ENCODE measurements at places on chromosomes 12 and 14.

- DNase-seq = no peak
Measured at GRCh38 chr12:3757261-3757660, 4.4 kb upstream of the CRACR2A start.

GRCh38 chr12:79183003-79183402 lies 318.4 kb downstream of the SYT1 start:
- DNase-seq = no peak

GRCh38 chr14:103629503-103630121 lies 601 bp downstream of the KLC1 start:
- DNase-seq = peak; percentile 20

DNA sequence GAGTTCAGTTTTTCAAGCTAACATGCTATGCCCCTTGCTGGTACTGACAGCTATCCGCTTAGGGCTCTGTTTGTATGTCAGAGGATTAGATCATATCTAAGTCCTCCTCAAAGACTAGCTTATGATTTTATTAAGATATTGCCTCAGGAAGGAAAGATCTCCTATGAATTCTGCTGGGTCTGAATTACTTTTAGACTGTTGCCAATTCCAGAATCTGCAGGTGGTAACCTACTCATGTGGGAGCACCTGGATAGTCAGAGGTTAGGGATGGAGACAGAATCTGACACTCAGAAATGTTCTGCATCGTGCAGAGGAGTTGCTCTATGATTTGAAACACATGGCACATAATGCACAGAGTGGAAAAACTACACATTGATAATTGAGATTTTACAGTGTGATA lies 843.4 kb downstream of the SLC6A15 start:
- no peak for DNase-seq

DNA sequence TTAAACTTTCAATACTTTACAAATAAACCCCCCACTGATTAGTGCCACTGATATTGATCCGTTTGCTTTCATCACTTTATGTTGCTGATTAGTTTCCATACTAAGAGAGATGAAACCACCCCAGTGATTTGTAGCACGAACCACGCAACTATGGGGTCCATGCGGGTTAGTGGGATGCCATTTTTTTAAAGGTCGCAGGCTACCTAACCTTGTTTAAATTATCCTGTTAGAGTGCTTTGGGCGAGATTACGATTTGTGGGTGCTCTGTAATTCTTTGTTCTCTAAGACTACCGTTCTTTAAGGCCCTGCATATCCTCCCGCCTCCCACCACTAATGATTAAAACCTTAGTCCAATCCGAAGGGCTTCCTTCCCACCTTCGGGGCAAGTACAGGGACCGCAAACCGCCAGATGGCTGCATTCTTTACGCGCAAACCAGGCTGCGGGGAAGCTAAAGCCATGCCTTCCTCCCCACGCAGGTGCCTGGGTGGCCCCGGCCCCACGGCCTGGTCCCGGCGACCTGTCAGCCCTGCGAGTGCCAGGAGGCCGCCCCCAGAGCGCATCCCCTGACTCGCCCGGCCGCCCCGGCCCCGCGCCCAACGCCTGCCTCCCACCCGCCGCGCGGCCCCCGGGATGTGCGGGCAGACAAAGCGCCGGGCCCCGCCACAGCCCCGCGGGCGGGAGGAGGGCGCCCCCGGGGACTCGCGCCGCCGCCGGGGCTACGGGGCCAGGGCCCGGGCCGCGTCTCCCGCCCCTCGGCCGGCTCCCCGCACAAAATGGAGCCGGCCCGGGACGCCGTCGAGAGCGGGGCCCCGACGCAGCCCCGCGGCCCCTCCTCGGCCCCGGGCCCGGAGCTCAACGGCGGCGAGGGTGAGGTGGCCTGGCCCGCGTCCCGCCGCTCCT lies 759 bp downstream of the NFYB start:
- peak; percentile 44 for DNase-seq

DNA sequence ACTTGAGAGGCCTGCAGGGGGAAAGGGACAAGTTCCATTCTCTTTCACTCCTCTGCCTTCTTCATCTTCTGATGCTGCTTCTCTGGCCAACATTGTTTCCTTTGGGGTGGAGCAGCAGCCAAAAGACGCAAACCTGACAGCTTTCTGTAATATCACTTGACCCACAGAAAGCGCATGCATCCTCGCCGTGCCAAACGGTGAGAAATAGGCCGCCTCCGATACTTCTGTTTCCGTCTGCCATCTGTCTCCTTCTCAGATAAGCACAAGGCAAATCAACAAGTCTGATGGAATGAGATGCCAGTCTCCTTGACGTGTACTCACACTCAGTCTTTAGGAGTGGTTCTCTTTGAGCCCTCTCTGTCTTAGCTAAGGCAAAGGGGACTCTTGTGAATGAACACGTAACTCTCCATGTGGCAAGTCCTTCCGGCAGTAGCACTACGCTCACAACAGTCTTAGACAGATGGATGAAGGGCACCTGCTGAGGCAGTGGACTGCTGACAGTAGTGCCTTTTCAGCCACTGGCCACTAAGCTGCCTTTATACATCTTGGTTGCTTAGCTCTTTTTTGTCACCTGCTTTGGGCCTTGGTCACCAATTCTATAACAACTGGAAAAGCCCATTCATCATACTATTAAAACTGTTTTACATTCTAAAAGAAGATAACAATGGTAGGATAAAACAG lies 214.1 kb downstream of the FBXL14 start:
- DNase-seq = no peak

Data from SW480 (cell line).